ENCODE measurements at places on chromosomes 6 and 20. TPM values are rescaled to one million over a fixed set of nuclear protein-coding genes. Genes with fewer than 3 reads are reported as not detected.

The TRAPPC3L gene
- not detected for total RNA-seq

The TBC1D22B gene
- total RNA-seq, result 6.4 TPM

The TEAD3 gene
- total RNA-seq, result 4.5 TPM

The VGLL2 gene
- not detected for total RNA-seq

The FOXQ1 gene
- 3.7 TPM for total RNA-seq

The DEFB113 gene
- total RNA-seq, result not detected

The SCGN gene
- total RNA-seq, result not detected

The TSPO2 gene
- 0.10 TPM for total RNA-seq

The GSTA3 gene
- not detected for total RNA-seq

The BICRAL gene
- total RNA-seq, result 3.6 TPM

The GSTA5 gene
- not detected for total RNA-seq

The SLC22A2 gene
- not detected for total RNA-seq

The IRAK1BP1 gene
- total RNA-seq, result 0.71 TPM

The BPI gene
- not detected for total RNA-seq

The CCDC170 gene
- 0.10 TPM for total RNA-seq

The ADGRB3 gene
- total RNA-seq, result not detected

The RGS17 gene
- total RNA-seq, result 6.4 TPM

The HLA-DRB1 gene
- total RNA-seq, result not detected

Data from A549 treated with CpdA at 1 μM for 4 hours (cell line).